Germinal center (tissue), 1 donor: ENCODE measurements at places on chromosomes 2 and 18.

DNA sequence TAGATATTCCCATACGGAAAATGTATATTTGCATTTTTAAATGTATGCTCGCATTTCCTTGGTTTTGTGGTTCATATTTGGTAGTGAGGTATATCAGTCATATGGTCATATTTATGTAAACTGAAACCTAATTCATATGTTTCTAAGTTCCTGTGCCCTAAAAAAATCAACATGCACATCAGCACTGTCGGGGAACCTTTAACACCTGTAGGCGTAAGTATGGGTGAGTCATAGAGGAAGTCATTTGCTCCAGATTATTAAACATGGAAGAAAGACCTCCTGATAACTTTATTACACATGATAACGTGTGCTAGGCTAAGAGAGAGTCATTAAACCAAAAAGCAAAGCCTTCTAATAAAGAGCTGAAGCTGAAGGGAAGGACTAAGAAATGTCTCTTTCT lies 437.7 kb downstream of the NRXN1 start:
- no peak for DNase-seq

- peak; percentile 33 for DNase-seq
These were observed 2.1 kb downstream of the NABP1 start for GRCh38 chr2:191679818-191680600.

GRCh38 chr2:241310917-241311566 lies 4.4 kb downstream of the HDLBP start:
- no peak for DNase-seq

GRCh38 chr18:23725827-23726661 lies 36.8 kb downstream of the LAMA3 start:
- DNase-seq: no peak

DNA sequence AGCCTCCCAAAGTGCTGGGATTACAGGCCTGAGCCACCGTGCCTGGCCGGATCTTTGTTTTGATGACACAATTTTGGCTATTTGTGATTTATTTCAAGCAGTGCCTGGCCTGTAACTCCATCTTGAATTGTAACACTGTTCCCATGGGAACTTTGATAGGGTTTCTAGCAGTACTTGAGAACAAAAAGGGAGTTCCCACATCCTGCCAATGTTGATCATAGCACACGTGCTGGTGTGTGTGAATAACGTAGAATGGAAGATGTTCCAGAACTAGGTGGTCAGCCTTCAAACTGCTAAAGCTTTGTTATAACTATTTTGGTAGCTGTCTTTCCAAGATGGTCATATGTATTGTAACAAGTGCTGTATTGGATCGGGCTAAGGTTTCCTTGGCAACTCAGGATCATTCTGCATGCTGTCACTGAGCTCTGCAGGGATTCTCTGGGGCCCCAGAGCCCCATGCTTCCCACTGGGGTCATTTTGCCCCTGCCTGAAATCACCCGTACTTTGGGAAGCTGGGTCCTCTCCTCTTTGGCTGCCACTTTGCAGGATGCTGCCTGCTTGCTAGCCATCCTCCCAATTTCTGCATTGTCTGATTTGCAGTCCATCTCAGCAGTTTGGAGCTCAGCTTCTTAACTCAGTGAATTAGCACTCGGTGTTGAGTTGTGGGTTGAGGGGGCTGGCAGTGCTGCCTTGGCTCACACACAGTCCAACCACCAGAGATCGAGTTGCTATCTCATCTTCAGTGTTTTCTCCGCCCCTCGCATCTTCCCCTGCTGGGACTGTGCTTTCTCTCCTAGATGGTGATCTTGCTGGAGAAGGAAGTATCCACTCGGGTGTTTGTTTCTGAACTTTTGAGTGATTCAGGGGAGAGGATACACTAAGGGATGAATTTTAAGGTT lies 26.8 kb downstream of the SH3RF3 start:
- DNase-seq: no peak

- DNase-seq: no peak
These were observed 43.1 kb downstream of the CPO start for GRCh38 chr2:206982360-206982955.

DNA sequence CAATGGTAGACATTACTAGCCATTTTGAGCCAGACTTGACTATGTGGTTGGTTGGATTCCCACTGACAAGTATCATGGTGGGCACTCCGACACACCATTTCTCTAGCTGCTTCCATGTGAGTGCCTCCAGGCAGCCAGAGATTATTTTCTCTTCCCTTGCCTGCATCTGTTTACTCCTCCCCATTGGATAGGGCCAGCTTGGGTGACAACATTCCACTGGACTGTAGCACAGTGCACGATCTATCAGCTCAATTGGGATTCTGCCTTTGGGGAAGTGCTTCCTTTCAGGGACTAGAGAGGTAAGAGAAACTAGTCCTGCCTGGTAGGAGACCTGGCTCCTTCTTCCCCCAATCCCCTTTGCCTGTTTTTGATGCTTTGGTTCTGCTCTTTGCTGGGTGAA lies 49.0 kb upstream of the MAP4K3 start:
- DNase-seq: no peak

- no peak for DNase-seq
These were observed 157.1 kb downstream of the GALNT3 start for GRCh38 chr2:165636959-165637358.

DNA sequence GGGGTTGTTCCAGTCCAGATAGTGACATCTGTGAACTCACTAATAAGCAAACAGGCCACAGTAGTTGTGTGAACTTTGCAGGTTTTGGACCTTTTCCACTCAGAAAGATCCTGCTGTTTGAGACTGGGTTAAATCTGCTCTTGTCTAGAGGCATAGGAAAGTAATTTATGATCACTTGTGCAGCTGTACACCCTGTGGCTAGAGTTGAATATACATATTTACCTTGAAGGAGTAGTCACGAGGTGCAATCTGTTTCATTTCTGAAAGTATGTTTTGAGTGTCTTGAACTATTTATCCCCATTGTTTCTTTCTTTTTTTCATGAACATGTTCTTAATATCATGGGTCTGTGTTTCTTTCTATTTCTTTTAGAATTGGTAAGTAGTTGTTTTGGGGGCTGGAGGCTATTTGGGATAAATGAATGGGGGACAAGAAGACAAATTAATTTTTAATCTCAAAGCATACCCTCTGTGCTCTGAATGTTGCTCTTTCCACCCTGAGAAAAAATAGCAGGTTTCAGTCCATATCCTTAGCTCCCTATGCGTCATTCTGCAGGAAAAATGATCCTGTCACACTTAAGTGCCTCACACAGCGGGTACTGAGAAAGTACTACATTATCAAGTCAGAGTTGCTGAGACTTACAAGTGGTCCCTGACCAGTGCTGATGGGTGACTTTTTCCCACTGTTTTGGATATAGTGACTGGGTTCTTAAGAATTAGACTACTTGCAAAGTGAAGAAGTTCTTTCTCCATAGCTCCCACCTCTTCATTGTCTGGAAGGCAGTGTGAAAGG lies 28.2 kb downstream of the DCC start:
- DNase-seq: no peak

GRCh38 chr2:9343524-9343923 lies 79.8 kb downstream of the ITGB1BP1 start:
- DNase-seq: no peak

DNA sequence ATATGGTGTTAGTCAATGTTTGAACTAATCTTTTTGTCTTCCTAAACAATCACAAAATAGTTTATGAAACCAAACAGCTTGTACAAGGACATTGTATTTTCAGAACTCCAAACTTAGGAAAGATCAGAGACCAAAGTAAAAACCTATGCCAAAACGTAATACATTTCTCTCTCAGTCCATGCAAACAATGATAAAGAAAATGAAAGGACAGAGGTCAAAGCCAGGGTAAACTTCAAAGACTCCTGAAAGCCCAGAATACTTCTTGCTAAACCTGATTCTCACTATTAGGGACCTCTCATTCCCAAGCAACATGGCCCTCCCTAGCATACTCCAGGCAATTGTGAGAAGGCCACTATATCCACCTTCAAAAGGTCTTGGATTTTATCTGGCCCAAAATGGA lies 105.1 kb upstream of the GALNT5 start:
- DNase-seq: no peak

GRCh38 chr2:142531377-142531776 lies 346.1 kb upstream of the KYNU start:
- no peak for DNase-seq

DNA sequence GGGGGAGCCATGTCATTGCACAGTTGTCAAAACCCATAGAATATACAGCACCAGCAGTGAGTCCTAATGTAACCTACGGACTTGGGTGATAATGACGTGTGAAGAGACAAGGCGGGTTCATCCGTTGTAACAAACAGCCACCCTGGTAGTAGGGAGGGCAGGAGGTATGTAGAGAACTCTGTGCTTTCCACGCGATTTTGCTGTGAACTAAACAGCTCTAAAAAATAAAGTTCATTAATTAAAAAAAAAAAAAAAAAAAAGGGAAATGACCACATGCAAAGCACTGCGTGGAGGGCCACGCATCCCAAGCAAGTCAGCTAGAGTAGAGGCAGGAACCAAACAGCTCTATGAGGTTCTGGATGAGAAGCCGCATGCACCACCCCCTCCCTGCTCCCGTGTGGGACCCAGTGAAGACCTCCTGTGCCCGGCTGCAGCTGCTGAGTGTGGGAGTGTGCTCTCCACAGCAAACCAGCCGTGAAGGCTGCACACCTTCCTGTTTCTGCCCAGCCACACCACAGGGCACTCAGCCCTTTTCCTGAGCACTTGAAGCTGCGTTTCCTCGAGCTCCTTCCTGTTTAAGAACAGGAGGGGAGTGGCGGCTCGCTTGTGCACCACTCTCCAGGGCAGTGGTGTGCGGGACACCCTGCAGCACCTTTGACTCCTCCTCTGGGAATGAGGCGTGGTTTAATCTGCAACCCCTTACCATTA lies 65.6 kb downstream of the ODC1 start:
- DNase-seq: peak; percentile 67

DNA sequence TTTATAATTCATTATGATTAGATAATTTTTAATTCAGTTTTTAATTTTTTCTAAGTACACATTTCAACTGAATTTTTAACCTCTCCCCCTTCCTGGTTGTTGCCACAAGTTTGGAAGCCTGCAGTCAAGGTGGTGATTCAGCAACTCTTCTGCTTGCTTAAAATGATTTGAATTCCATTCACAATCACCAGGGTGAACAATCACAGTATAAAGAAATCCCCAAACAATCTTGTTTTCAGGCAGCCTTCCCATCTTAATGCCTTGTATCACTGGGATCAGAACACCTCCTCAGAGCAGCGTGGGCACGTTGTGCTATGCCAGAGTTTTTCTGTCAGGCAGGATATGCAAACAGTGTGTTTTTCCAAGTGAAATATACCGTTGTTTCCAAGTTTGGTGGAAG lies 46.7 kb upstream of the BARD1 start:
- DNase-seq: no peak

DNA sequence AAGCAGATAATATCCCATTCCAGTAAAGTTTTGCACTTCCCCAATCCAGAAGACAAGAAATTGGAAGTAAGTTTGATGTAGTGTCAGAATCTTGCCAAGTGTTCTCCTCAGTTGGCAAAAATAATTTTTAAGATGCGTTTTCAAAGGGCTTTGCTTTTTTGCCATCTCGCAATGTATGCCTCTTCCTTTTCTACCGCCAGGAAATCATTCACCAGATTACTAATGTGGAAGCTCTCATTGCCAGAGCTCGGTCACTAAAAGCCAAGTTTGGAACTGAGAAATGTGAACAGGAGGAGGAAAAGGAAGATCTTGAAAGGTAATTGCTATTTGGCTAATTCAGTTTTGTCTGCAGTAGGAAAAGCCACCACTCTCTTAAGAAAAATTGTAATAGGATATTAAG lies 110.7 kb downstream of the RAB3GAP1 start:
- DNase-seq: no peak

GRCh38 chr18:12287131-12287681 lies 20.8 kb upstream of the TUBB6 start:
- no peak for DNase-seq

DNA sequence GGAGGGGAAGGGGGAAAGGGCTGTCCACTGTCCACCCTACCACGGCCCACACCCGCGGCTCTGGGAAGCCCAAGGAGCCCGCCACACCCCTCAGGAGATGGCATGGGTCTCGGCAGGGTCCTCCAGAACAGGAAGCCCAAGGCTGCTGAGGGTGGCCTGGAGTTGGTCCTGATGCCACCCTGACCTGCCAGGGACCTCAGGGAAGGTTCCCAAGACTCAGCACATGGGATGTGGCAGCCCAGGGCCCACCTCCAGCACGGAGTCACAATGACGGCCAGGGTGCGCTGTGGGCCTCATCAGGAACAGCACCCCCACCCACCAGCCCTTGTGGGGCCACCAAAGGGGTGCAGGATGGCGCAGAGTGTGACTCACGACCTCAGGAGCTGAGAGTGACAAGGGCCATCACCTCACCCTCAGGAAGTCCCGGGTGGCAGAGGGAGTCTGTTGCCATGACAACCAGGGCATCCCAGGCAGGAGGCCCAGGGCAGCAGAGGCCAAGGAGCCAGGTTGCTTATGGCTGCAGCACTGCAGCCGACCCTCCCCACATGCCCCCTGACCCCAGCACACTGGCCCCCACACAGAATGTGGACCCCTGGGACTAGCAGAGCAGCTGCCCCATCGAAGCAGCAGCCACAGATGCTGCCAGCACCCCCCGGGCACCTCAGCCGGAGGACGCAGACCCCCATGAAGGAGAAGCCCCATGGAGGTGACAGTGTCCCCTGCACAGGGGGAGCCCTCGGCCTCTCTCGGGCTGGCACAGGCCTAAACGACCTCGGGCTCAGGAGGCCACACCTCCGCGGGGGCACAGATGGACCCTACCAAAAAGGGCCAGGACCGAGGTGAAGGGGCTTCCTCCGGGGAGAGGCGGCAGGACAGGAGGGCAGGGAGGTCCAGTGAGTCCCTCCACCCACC lies 34.3 kb downstream of the KIF1A start:
- DNase-seq: no peak

GRCh38 chr18:63374540-63374939 lies 7.5 kb upstream of the KDSR start:
- no peak for DNase-seq

DNA sequence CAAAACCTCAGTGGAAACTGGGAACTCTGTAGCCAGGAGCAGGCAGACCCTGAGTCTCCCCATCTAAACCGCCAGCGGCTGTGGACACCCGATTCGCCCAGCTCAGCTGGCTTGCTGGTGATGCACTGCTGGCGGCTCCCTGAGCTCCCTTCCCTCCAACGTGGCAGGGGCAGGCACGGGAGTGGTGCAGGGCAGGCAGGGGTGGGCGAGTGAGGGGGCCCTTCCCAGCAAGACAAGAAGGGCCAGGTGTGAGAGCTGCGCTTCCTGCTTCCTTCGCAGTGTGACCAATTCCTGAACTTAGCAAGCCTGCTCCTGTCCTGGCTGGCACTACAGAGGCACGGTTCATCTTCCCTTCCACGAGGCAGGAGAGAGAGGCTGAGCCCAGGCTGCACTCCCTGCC lies 12.3 kb upstream of the SEMA4C start:
- DNase-seq: no peak

GRCh38 chr2:239871481-239872435 lies 153.4 kb downstream of the NDUFA10 start:
- DNase-seq: no peak

DNA sequence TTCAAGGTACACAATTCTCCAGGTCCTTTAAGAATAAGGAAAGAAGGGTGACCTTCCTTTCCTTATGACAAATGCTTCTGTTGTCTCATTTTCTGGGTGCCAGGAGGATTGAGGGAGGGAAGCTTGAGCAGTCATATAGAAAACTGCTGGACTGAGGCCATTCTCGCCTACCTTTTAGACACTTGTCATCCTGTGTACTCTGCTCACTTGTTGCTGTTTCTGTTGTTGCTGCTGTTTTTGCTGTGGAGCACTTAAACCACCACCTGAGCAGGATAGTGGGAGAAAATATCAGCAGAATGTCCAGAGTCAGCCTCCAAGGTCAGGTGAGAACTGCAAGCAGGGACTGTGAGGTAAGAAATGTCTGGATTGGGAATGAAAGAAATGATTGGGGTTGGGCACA lies 2.8 kb downstream of the DNAJC5G start:
- no peak for DNase-seq
